ENCODE measurements at places on chromosomes 2 and 18.

DNA sequence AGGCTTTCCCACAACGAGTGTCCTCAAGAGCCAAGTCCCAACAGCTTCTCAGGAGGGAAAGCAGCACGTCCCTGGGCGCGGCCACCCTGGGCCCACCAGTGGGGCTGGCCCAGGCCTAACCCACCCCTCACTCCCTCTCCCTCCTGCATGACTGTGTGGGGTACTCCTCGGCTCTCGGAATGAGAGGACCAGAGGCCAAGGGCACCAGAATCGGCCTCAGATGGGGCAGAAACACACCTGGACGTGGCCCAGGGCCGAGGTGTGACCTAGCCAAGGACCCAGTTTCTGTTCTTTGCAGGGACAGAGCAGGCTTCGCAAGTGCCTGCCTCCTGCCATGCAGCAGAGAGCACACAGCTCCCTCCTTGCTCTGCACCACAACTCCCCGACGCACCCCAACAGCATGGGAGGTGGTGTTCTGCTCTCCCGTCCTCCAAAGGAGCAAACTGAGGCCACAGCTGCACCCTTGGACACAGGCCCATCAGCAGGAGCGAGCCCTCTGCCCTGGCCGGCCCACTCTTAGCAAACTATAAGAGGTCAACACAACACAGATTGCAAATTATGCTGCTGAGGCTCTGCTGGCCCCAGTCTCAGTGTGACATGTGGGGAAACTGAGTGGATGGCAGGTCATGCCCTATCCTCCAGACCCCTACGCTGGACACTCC lies 19.7 kb downstream of the HS6ST1 start:
- no peak for DNase-seq

GRCh38 chr18:50947899-50948298 lies 19.9 kb upstream of the ELAC1 start:
- DNase-seq, result peak; percentile 66

GRCh38 chr2:171703574-171704347 lies 16.5 kb downstream of the DYNC1I2 start:
- peak; percentile 47 for DNase-seq

DNA sequence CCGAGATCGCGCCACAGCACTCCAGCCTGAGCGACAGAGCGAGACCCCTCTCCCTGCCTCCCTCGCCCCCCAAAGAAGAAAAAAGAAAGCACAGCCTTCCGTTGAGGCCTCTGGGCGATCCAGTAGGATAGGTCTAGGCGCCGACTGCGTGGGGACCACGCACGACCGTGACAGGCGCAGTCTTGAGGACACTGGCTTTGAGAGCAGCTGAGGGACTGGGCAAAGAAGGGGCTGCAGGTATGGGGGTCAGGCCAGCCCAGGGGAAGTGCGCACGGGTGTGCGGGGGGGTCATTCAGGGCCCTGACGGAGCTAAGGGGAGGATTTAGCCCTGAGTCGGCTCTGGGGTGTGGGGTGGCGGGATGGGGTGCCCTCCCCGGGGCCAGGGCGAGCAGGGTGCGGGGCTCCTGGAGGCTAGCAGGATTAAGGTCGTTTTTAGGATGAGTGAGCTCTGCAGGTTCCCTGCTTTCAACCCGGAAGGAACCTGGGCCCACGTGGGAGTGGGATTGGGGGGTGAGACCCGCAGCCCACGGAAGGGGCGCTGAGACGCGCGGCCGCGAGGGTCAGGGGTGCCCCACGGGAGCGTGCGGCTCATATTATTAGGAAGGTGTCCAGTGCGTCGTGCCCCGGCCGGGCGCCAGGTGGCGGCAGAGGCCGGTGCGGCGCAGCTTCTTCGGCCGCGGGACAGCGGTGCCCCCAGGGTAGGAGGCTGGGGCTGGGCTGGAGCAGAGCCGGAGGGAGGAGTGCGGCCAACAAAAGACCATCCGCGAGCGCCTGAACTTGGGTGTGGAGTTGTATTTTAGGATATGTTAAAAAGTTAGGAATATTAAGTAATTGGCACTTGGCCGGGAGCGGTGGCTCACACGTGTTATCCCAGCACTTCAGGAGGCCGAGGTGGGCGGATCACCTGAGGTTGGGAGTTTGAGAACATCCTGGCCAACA lies 20.5 kb upstream of the ZNF236 start:
- peak; percentile 53 for DNase-seq

DNA sequence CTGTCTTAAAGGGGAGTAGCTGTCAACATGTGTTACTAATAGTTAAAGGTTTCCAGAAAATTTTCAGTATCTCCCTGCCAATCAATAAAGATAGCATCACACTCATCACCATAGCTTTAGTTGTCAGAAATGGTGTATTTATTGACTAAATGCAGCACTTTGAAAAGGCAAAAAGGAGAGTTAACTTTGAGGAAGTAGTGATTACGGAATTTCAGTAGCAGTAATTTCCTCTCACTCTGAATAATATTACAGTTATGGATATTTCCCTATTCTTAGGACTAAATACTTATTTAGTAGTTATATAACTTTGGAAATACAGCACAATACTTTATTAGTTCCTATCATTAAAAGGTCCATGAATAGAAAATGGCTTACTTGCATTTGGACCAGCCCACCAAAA lies 250.5 kb downstream of the CAMKMT start:
- DNase-seq, result no peak

GRCh38 chr2:149586063-149586462 lies 1.5 kb downstream of the MMADHC start:
- no peak for DNase-seq

DNA sequence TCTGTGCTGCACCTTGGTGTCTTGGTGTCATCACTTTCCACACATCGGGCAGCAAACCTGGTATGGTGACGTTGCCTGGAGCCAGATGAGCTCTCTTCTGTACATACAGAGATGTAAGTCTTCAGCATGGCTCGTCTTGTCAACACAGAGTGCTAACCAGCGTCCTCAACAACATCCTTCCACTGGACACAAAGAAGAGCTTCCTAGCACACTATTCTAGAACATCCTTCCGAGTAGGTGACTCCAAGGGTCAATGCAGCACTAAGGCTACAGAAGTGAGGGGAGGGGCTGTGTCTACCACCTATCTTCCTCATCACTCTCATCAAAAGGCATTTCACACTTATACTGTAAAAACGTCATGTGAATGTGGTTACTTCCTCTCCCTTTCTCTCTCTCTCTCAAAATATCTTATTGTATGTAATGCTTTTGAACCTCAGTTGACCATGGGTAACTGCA lies 108.1 kb upstream of the SLC1A4 start:
- DNase-seq, result no peak

DNA sequence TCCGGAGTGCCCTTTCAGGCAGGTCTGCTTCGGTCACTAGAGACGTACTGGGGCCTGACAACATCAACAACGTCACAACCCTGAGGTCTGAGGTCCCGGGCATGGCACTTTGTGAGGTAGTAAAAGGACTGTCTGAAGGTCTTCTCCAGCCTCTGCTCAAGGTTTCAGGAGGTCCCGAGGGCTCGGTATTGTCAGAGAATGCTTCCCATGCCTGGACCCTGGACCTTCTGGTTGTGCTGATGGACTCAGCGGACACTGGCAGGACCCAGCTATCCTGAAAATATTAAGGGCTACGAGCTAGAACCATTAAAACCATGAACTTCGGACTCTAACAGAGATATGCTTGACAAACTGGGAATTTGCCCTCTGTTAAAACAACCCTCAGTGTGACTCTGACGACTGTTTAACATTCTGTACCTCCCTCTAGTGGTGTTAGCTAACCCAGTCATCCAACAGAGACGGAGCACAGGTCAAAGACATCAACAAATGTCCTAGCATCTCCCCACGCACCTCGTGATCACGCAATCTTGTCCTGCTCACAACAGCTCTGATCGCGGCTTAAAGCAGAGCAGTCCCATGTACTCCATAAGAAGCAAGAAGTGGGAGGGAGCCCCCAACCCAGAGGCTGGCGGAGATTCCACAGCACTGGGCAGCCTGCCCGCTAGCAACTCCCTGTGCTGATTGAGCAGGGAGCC lies 96.5 kb downstream of the CCDC93 start:
- peak; percentile 6 for DNase-seq

- DNase-seq, result no peak
These were observed 28.0 kb upstream of the PSME4 start for GRCh38 chr2:53998834-53999233.

DNA sequence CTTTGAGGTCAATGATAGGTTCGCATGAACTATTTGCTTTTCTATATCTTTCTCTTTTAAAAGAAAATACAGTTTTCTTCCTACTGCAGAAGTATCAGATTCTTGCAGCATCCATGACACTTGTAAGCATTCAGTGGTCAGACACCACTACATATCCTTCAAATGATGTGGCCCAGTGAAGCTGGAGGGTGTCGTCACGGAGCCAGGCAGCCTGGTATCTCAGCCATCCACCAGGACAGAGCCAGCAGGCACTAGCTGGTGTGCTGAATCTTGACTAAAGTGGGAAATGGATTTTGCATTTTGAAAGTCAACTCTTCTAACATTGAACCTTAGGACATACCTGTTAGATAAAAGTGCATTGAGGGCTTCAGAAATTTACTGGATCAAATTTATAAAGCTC lies 5.4 kb downstream of the KLHL14 start:
- DNase-seq, result no peak

GRCh38 chr2:121698318-121698930 lies 38.3 kb downstream of the NIFK start:
- no peak for DNase-seq

DNA sequence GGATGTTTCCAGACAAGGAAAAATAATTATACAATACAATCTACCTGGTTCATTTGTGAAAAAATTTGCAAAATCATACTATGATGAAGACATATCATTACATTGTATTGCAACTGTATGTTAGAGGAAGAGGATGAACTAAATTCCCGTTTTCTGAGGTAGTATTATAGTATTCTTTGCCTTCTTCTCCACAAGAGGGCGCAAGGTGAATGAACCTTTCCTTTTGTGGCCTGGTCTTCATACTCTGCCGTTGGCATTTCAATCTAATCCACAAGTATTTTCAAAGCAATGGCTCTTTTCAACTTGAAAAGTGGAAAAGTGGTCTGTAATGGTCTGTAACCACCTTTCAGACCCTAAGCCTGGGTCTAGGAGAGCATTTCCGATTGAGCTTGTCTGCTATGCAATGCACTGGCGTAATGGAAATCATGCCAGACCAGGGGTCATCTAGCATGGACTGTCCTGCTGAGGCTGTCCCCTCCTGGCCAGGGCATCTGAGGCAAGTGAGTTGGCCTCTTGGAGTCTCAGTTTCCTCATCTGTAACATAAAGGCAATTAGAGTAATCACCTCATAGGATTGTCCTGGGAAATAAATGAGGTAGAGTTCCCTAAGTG lies 30.8 kb upstream of the ZNF396 start:
- DNase-seq, result peak; percentile 60

- DNase-seq, result no peak
These were observed 567.5 kb downstream of the SLC4A3 start for GRCh38 chr2:220194630-220195584.

DNA sequence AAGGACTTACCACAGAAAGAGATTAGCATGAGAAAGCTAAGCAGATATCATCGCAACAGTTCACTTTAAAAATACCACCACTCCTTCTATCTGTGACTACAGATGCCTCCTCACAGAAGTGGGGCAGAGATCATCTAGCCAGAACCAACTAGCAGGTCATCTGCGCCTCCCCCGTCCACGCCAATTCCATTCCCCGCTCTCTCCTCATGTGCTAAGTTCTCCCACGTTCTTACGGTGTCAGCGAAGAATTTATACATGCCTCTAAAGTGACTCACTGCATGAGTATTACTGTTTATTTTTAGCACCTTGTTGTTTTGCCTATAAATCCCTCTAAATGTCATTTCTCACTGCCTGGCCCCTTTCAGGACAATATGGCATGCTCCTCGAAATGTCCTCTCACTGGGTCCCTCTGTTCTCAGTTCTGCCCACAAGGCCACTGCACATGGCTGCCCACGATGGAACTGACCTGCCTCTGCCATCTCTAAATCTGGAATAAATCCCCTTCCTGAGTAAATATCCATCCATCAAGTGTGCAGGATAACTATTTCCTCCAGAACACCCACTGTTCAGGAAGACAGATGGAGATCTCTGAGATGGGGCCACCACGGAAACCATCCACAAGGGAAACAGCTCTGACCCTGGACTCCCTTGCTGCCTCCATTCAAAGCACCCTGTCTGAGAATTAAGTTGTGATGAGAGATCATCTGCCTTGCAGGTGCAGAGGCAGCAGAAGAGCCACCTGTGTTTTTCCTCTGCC lies 137.7 kb downstream of the IRS1 start:
- peak; percentile 99 for DNase-seq

DNA sequence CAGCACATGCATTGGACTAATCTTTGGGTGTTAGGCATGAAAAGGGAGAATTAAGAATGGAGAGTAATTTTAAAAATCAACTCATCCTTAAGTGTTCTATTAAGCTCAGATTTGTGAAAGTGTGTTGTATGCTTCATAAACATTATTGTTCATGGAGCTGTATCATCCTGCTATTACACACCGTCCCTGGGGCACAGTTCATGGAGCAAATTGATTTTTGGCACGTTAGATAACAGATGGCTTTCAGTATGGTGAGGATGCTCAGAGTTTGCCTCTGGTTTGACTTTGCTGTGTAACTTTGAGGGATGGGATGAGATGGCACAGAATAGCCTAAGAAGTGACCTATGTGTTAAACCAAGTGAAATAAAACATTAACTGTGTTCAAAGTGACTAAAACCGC lies 97.1 kb downstream of the MGAT5 start:
- DNase-seq, result no peak

- no peak for DNase-seq
These were observed 153.5 kb downstream of the FTCDNL1 start for GRCh38 chr2:199697469-199697868.

- DNase-seq, result peak; percentile 90
These were observed 18.3 kb downstream of the NHEJ1 start for GRCh38 chr2:219142329-219142728.

DNA sequence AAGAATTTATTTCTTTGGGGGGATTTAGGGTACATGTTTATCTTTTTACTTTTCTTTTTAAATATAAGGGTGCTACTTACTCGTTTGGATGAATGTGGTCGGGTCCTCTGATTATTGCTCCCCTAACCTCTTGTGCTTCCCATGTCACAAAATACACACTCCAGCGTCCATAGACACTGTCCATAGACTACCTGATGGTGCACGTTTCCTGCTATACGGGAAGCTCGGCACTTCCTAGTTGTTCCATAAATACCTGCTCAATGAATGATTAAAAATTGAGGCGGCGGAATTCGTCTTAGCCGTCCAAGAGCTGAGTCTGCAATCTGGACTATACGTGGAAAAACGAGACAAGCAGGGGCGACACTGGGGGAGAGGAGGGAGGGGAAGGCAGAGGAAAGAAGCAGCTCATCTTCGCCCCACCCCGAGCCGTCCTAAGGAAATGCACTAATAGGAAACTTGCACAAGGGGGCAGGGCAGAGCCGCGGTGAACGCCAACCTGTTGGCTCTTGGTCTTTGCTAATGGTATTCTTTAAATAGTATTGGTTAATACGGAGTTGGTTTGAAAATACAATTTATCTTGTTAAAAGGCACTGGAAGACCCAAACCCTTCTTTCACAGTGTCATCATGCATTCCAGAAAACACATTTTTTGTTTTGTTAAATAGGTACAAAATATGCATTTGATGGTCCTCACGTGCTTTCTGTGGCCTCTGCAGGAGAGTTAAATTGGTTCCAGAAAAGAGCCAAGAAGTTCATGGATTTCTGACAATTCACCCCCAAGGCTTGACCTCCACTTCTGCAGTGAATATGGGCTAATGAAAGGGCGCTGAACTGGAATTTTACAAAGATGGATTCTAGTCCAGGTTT lies 73.0 kb upstream of the KCTD1 start:
- DNase-seq, result peak; percentile 21
